ENCODE measurements at places on chromosomes 5 and 9.
A peak's percentile ranks its signal among the peaks of the same experiment; 100 is the strongest.

DNA sequence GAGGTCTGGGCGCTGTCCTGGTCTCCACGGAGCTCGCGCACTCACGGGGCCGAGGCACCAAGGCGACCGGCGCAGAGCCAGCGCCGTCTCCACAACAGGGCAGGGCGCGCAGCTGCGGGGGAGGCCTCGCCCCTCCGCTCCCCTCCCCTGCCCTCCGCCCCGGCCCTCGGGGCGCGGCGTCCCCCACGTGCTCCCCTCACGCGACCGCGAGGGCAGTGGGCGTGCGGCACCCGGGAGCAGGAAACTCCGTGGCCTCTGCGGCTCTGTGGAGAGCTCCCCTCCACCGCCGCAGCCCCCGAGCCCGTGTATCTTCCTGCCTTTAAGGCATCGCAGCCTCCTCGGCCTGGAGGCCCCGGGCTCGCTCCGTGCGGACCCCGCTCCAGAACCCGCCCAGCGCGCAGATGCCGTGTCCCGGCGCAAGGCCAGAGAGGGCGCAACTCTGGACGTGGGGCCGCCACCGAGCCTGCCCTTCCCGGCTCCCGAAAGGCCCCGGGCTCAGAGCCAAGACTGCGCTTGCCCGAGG, 708 bp upstream of the TUBB4B start:
- DNase-seq = no peak

DNA sequence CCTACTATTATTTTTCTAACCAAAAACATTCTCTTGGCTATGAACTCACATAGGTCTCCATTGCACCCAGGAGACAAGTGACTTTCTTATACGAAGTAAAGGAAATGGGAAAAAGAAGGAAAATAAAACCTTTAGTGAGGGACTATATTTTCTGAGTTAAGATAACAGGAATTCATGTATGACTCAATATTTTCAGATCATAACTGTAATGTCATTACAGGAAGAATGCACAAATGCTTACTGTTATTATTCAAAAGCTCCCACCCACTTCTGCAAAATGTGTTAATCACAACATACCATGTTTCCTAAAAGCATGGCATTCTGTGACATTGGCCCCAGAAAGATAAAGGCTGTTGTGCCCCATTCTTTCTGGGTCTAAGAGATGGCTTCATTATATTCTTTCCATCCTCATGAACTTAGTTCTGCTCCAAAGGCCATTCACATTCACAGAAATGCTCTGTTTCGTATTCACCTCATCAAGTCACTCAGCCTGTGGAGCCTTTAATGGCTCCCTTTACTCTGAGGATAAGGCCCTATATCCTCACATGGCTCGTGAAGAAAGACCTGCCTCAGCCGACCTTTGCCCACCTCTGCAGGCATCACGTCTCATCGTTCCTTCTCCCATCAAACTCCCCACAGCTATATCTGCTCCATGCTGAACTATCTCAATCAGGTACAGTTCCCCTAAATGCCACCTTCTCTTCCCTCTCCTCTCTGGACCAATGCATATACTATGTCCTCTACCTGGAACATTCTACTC, 77.0 kb downstream of the ABCA1 start:
- DNase-seq = no peak

DNA sequence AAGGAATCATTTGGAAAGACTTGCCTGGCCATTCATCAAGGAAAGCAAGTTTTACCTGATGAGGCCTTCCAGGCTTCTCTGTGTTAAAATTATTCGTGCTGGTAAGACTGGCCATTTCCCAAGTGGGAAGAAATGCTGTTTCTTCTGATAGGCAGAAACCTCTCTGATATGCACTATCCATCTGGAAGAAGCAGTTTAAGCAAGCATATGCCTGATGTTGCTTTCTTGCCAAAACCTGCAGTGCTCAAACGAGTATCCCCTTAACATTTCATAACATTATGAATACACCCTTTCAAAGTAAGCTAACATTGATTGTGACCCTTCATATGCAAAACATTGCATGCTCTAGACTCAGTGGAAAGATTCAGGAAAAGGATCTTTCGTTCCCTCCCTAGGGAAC, 36.0 kb upstream of the PRLR start:
- DNase-seq = no peak

DNA sequence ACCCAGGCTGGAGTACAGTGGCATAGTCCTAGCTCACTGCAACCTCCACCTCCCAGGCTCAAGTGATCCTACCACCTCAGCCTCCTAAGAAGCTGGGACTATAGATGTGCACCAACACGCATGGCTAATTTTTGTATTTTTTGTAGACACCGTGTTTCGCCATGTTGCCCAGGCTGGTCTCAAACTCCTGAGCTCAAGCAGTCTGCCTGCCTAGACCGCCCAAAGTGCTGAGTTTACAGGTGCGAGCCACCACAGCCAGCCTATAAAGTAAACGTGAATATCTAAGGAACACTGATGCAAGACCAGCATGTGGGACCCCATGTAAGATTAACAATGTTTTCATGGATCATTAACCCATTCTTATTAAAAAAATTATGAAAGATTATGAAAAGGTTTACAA, 15.9 kb downstream of the ANXA2R start:
- no peak for DNase-seq

DNA sequence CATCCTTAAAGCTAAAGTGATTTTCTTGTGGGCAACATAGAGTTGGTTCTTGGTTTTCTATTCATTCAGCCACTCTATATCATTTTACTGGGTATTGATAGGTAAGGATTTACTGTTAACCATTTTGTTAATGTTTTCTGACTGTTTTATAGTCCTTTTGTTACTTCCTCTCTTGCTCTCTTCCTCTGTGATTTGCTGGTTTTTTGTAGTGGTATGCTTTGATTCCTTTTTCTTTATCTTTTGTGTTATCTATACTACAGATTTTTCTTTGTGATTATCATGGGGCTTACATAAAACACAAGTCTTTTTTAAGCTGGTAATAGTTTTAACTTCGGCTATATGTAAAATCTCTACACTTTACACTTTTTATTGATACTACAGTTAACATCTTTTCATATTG, 43.3 kb downstream of the CREBRF start:
- DNase-seq = no peak

GRCh38 chr5:36240779-36241630, 720 bp downstream of the NADK2 start:
- peak; percentile 21 for DNase-seq

DNA sequence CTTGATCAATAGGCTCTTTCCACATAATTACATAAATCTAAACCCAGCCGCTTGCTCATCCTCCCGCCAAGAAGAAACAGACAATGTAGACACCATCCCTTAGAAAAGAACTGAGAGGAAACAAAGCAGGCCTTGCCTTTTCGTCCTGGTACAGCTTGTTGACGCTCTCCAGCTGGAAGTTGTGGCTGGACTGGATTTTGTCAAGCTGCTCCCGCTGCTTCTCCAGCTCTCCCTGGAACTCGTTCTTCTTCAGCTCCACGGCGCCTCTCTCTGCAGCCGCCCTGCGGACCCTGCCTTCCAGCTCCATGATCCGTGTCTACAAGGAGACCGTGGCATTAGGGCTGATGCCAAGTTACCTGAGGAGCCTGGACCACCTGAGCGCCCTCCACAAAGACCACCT, 22.1 kb downstream of the GOLM1 start:
- no peak for DNase-seq

- no peak for DNase-seq
These were observed 709.2 kb upstream of the WWC1 start for GRCh38 chr5:167582283-167582682.

- DNase-seq = no peak
These were observed 100.3 kb downstream of the ENTREP1 start for GRCh38 chr9:69425136-69425801.

DNA sequence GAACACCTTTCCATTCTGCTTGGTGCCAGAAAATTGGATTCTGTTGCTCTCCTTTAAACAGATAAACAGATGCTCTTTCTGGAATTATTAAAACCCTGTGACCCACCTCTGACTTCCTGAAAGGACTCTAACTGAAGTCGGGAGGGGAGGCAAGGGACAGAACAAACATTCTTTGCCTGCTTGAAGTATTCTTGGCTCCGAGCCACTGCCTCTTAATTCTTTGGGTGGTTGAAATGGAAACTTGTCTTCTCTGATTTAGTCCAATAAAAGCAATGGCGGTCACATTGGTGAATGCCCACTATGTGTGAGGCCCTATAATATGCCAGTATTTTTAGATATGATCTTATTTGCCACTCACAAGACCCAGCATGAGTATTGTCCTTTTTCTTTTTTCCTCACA, 236.8 kb downstream of the SLIT3 start:
- DNase-seq = no peak

DNA sequence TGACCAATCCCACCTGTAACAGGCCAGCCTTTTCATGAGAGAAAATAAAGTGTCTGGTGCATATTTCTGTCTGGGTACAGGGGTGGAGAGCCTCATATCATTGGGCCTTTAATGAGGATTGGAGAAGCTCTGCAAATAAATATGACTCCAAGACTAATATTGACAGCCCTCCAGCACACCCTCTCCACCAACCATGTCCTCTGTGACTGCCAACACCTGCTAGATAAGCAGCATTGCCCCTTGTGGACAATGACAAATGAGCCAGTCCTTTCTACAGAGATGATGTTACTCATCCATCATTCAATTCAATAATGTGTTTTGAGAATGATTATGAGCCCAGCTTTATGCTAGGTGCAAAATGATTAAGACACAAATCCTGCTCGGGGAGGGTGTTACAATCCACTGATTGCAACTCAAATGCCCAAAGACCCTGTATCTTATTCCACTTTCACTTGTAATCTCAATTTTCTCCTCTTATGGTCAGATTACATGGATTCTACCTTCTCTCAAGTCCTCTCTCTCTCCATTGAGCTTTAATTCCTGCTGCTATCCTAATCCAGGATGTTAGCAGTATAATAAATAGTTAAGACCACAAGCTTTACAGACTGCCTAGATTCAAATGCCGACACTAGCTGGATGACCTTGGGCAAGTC, 2.1 kb upstream of the GFRA3 start:
- DNase-seq = no peak

DNA sequence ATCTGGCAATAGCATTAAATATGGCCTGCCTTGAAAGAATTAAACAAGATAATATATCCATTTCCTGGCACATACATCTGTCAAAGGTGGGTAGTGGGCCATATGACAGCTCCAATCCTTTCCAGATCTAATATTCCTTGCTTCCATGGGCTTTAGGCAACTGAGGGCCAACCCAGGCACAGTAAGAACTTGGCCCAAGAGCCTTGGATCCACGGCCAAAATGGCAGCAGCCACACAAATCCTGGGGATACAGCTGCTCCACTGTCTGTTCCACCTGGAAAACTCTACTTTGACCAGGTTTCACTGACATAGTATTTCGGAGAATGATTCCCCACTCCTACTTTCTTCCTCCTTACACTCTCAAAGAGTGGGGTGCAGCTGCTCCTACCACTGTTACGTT, 13.3 kb downstream of the HAVCR1 start:
- DNase-seq = no peak

- DNase-seq = no peak
These were observed 1.1 kb upstream of the FOXB2 start for GRCh38 chr9:77018058-77018968.

GRCh38 chr9:93585259-93585658, 8.9 kb downstream of the PHF2 start:
- no peak for DNase-seq

DNA sequence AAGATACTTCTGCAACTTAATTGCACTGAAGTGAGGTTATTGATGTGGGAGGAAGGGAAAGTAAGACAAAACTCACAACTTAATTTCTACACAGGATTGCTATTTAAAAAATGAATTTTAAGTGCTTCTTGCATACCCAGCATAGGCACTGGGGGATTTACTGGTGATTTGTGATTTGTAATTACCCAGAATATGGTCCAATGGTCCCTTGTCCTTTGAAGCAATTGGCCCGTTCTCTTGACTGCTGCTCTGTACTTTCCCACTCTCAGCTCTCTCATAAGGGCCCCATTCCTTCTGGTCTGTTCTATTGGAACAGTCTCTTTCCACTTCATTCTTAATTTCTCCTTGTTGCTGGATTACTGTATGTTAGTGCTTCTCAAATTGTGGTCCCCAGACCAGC, 75.4 kb upstream of the SPATA31D4 start:
- DNase-seq = no peak

- DNase-seq = no peak
These were observed 33.1 kb downstream of the RPS23 start for GRCh38 chr5:82244854-82245635.

DNA sequence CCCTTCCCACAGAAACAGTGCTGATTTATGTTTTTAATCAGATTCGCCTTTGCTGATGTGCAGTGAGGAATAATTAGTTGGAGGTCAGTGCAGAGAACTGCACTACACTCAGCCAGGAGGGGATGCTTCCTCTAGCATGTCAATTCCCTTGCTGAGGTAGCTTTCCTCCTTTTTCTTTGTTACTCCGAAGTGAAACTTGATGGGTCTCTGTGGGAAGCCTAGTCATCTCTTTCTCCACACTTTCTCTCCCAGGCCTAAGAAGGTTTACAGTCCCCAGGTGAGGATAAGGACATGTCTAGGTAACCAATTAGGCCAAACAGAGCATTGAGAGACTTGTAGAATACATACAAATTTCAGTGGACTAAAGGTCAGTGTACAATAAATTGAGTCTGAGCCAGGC, 461.8 kb downstream of the KIF4B start:
- DNase-seq = no peak

GRCh38 chr5:181221105-181221791, 1.8 kb upstream of the TRIM41 start:
- DNase-seq = no peak

GRCh38 chr5:102623329-102624065, 124.7 kb upstream of the SLCO6A1 start:
- no peak for DNase-seq

DNA sequence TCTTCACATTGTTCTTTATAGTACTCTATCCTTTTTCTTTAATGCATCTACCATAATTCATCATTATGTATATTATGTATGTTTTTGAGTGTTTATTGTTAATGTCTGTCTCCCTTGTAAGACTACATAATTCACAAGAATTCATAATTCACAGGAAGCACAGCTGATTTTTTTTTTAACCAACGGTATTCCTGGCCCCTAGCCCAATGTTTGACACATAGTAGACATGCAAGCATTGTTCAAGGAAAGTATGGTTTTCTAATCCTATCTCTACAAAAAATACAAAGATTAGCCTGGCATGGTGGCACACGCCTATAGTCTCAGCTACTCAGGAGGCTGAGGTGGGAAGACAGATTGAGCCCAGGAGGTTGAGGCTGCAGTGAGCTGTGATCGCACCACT, 160.6 kb downstream of the PPP2R2B start:
- DNase-seq = no peak

- no peak for DNase-seq
These were observed 34.8 kb downstream of the BOD1 start for GRCh38 chr5:173581408-173582215.

- no peak for DNase-seq
These were observed 110.1 kb upstream of the LRRTM2 start for GRCh38 chr5:138985256-138985655.

GRCh38 chr9:95874989-95875304, 544 bp upstream of the ERCC6L2 start:
- no peak for DNase-seq

Measured in esophagus squamous epithelium (tissue), 5 donors.